ENCODE measurements at places on chromosomes 12 and 14. TPM values are rescaled to one million over a fixed set of nuclear protein-coding genes. Genes with fewer than 3 reads are reported as not detected.

DNA sequence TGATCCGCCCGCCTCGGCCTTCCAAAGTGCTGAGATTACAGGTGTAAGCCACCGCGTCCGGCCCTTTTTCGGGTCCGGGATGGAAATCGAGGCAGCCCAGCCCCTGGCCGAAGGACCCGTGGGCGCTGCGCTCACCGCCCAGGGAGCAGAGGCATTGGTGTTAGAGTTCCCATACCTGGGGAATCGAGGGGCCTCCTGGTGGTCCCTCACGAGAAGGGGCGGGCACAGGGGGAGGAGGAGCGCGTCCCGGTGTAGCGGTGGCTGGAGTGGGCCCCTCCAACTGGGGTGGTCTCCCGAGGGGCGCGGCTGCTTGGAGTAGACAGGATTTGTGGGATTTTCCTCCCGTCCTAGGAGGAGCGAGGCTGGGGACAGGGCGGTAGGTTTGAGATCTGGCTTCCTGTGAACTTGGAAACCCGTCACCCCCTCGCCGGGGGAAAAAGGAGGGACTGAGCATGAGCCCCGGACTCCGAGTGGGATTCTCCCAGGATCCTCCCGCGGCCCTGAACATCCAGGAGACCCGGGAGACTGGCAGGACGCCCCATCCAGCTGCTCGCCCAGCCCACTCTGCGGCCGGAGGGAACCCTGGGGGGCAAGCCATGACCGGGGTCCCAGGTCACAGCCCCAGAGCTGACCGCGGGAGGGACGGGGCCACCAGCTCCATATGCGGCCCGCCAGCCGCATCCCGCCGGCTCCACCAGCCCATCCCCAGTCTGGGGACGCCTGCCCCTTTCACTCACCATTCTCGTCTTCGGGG is 70.9 kb downstream of the ASCL4 start:
- DNase-seq, result no peak

- DNase-seq, result no peak
Measured at GRCh38 chr12:77610446-77610845, 220.2 kb upstream of the NAV3 start.

- peak; percentile 67 for DNase-seq
Measured at GRCh38 chr12:55829967-55830600, 697 bp upstream of the DNAJC14 start.

DNA sequence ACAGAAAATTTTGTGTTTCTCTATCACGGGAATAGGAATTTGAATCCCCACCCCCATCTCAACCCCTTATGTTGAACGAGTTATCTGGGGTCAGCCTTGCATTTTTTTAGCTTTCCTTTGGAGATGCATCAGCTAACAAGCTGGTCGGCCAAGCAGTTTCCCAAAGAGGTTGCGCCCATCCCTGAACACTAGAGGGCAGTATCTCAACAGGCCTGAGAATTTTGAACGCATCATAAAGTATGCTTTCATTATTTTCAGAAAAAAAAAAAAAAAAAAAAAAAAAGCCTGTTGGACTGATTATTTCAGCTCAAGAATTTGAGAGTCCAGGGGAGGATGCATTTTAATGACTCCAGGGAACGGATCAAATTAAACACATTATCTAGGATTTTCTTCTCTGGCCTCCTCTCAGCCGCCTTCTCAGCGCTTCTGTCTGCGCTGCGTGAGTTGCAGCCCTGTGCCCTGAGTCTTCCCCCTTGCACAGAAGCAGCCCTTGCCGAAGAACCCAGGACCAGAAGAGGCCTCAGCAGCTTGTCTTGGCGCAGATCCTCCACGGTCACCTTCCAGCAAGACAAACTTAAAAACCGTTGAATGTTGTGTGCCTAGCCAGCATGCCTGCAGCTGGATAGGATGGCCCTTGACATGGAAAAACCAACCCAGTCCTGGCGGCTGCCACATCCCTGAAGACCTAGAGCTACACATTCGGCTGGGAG is 76.6 kb upstream of the GZMB start:
- peak; percentile 77 for DNase-seq

GRCh38 chr12:21998295-21998694 is 47.7 kb upstream of the CMAS start:
- no peak for DNase-seq

Gene LUM
- not detected for total RNA-seq

DNA sequence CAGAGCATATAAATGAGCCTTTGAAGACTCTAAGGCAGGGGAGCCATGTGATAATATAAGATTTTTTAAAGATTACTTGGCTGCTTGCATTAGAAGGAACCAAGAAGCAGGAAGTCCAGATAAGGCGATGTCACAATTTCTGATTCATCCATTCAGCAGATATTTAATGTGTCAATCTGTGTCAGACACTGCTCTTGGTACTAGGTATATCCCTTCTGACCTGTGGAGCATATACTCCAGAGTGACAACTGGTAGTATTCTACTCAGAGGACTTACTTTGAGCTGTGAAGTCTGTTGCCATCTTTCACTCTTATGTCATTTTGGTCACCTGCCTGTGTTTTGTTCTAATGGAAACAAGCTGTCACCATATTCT is 10.7 kb downstream of the EID3 start:
- no peak for DNase-seq

Gene RGS6
- 3.1 TPM for total RNA-seq

- peak; percentile 75 for DNase-seq
Measured at GRCh38 chr12:52121824-52122539, 42.5 kb downstream of the SMIM41 start.

Gene CAPS2
- 9.3 TPM for total RNA-seq

GRCh38 chr14:75446447-75446846 is 18.6 kb downstream of the JDP2 start:
- DNase-seq, result no peak

DNA sequence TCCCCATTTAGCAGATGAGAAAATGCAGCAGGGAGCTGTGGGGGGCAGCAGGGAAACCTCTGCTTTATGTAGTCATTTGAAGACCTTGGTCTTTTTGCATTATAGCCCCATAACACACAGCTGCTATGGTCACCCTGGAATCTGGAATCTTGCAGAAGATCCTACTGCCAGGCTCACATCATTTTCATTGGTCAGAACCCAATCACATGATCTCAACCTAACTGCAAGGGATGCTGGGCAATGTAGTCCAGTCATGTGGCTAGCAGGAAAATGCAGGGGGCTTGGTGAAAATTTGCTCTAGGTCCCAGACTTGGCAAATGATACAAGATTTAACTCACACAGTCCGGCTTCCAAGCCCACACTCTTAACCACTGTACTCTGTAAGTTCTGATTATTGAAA is 1028.7 kb downstream of the AACS start:
- no peak for DNase-seq

DNA sequence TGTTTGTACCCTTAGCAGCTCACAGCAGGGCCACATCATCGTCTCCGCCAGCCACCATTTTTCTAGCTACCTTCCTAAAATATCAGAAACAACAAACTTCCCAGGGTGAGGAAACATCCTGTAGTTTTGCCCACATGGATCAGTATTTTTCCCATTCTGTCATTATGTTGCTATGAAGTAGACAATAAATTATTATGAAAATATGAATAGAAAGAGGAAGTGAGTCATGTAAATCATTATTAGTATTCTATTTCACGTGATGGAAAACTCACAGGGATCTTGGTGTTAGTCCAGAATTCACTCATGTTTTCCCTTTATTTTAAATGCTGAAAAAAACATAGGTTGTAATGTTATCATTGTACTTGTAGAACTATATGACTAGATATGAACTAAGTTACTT is 319.4 kb downstream of the SYT1 start:
- DNase-seq, result no peak
